ENCODE measurements at places on chromosomes 16 and 17.

DNA sequence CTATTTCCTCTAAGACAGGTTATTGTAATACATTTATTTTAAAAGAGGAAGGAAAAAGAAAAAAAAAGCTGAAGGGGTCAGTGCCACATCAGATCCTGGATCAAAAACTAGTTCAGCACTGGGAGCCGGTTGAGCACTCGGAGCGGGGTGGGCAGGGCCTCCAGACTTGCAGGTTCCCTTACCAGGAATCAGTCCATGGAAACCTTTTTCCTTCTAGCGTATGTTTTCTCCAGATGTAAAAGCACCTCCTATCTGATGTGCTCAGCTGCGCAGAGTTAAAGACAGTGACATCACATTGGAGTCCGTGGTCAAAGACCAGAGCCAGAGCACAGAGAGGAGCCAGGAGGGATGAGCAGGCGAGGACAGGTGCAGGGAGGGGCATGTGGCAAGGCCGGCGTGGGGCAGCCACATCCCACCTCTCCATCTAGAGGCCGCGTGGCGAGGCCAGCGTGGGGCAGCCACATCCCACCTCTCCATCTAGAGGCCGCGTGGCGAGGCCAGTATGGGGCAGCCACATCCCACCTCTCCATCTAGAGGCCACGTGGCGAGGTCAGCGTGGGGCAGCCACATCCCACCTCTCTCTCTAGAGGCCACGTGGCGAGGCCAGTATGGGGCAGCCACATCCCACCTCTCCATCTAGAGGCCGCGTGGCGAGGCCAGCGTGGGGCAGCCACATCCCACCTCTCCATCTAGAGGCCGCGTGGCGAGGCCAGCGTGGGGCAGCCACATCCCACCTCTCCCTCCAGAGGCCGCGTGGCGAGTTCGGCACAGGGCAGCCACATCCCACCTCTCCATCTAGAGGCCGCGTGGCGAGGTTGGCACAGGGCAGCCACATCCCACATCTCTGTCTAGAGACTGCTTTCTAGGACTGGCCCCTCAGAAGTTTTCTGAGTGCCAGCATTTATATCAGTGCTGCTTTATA, 166.8 kb upstream of the CHMP6 start:
- DNase-seq: no peak

- DNase-seq: no peak
Observed at GRCh38 chr17:42760652-42761581, at the start of gene RAMP2. TSS of gene RAMP2 (plus strand) at chr17:42761227. CDS start at chr17:42761262, 35 bp downstream.

DNA sequence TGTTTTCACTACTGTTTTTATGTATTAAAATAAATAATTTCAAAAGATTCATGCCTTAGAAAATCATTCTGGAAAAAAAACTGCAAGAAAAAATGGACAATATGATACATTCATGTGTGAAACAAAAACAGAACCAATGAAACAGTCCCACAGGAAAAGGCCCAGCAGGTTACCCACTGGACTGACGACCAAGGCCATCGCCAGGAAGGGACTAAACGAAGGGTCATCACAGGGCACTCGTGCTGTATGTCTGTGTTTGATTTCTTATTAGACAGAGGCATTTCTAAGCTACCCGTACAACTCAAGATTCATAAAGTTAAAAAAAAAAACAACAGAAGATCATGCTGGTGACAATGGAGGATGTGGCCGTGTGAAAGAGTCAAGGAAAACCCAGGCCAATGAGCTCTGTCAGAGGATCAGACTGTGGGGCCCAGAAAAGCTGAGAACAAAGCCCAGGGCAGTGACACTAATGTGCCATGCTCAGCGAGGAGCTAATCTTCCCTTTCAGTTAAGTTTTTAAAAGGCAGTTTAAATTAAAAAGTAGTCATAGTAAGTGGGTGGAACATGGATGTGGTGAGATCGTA, 31.8 kb downstream of the NSMCE1 start:
- DNase-seq: no peak

- peak; percentile 77 for DNase-seq
Observed at GRCh38 chr17:7841915-7842379, 7.9 kb downstream of the KDM6B start.

DNA sequence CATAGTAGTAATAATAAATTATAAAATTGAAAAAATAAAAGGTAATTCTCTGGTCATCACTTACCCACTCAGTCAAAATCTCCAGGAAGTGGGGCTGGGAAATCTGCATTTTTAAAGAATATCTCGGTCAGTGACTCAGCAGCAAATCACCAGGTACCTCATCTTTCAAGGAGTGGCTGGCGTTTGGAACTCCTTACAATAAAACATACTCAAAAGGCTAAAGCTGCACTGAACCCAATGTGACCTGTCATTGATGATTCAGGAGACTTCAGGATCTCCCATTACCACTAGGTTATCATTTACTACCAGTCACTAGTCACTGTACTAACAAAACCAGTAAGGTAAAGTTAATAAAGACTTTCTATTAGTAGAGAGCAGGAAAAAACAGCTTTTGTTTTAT, 21.5 kb upstream of the RFFL start:
- DNase-seq: no peak

DNA sequence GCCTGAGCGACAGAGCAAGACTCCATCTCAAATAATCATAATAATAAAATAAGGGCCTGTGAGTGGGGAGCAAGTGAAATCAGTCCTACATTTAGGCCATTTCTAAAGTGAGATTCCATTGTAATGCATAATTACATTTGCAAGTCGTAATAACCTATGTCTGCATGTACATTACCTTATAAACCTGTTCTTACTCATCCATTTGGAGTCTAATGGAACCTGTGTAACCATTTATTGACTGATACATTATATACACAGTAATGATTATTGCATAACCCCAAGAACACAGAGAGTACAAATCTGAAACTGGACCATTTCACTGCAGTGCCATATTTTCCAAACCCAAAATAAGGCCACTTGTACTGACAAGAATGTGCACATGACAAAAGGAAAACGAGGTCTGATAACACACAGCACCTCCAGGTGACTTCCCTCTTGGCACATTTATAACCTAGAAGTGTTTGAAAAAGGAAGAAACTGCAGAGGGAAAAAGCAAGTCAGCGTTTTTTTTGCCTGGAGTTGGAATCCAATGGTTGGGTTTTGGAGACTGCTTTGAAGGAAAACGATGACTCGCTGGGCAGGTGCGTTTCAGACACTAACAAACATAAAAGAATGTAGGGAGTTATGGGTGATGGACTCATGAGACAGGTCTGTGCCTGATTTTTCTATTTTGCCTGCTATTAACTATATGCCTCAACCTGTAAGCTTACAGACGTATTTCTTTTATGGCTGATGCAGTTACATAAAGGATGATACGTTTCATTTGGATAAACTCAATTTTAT, 63.6 kb upstream of the KIFC3 start:
- no peak for DNase-seq

DNA sequence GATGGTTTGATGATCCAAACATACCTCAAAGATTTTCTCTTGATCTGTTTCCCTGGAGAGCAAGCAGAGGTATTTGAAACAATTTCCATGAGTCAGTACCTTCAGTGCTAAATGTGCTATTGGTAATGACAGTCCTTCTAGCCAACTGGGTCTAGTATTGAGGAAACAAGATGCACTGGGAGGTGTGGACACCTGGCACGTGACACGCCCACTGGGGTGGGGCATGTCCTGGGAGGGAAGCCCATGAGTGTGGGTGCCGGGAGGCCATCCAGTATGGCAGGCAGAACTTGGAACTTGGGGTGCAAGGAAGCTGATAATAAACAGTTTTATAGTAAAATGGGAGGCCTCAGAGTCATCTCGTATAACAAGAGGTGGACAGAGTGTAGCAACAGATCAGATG, 17.9 kb upstream of the AKAP1 start:
- DNase-seq: no peak

- no peak for DNase-seq
Observed at GRCh38 chr16:79532273-79532672, 68.3 kb downstream of the MAF start.

GRCh38 chr17:35743626-35744328, 9.3 kb downstream of the GAS2L2 start:
- no peak for DNase-seq

- no peak for DNase-seq
Observed at GRCh38 chr17:17447264-17447663, 29.5 kb upstream of the MED9 start.

- no peak for DNase-seq
Observed at GRCh38 chr17:42386777-42387657, 1.2 kb downstream of the STAT3 start.

DNA sequence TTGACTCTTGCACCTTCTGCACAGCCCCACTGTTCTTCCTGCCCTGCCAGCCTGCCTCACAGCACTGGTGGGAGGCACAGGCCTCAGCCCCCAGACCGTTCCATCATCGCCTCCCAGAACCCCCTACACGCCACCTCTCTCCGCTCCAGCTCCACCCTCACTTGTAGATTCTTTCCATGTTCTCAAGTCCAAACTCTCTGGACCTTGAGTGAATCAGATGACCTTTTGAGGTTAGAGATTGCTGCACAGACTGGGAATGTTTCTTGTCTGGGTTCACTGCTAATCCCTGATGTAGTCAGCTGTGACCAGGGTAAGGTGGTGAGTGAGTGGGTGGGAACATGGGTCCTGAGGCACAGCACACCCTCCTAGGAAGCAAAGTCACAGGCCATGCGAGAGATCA, 272.4 kb downstream of the IRF8 start:
- no peak for DNase-seq

All from stimulated activated CD4-positive, alpha-beta T cell treated with anti-CD3 and anti-CD28 coated beads, Interleukin-2, amount 100 ng/mL, for 48 hours (primary cell).